Panc1 (cell line): ENCODE measurements at places on chromosomes 5 and 9. TPM values are rescaled to one million over a fixed set of nuclear protein-coding genes. Genes with fewer than 3 reads are reported as not detected.

- no peak overlapping the region for H3K4me3 ChIP-seq
- no peaks in the 10 kb centered on the region for H3K36me3 ChIP-seq
- no peaks in the 10 kb centered on the region for H3K27me3 ChIP-seq
- 0 out of 2 replicates have a peak overlapping the region, but pooled peaks have one; percentile 44 for H3K27ac ChIP-seq
- no peak for DNase-seq
- H3K4me1 ChIP-seq: peaks cover 48% of the 10 kb centered on the region
These were observed 53.4 kb downstream of the SLC22A5 start for GRCh38 chr5:132422720-132423437.

The DDX4 gene
- not detected for total RNA-seq

The SLC25A2 gene
- 0.28 TPM for total RNA-seq

DNA sequence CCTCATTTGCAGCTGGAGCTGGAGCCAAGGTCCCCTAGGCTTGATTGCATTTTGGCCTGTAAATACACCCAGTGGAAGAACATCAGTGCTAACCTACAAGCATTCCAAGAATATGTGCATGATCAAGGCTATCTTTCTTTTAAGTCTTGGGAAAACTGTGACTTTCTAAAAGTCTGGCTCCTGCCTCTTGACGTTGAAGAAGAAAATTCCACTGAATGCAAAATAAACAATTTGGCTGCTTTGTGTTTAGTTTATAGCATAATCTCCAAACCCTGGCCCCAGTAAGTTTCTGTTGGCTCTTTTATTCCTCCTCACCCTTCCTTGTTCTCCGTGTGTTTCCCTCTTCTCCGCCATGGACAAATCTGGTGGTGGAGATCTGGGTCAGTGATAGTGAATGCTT is 109.3 kb upstream of the TLE1 start:
- no peak overlapping the region for H3K4me3 ChIP-seq
- no peaks in the 10 kb centered on the region for H3K27me3 ChIP-seq
- H3K4me1 ChIP-seq: no peaks in the 10 kb centered on the region
- no peak for DNase-seq
- H3K27ac ChIP-seq: no peak overlapping the region
- no peaks in the 10 kb centered on the region for H3K36me3 ChIP-seq

DNA sequence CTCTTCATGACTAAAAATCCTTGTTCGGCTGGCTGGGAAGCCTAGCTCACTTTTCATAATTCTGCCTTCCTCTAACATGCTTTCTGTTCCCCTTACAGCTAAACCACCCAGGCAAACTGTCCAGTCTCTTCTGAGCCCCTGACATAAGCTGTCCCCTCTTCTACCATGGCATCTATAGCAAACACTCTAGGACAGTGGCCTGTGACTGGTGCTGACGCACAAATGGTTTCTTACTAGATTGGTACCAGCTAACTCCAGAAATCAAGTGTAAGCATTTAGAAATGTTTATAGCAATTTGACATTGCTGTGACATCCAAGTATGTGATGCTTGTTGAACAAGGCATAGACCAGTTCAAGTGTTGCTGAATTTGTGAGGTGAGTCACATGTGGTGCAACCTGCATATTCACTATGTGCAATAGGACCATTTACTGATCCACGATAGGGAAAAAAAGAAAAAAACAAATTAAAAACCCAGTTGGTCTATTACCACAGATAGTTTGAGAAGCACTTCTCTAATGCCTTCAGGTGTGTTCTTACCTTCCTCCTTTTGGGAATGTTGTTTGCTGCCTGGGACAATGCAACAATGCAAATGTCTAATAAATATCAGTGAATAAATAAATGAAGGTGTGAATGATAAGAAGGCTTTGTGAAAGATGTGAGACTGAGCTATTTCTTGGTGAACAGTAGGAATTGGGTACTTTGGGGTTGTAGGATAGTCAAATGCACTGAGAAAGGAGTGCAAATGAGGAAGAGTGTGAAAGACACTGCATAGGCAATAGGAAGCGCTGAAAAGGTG is 22.4 kb downstream of the ELOVL7 start:
- DNase-seq: no peak
- no peaks in the 10 kb centered on the region for H3K36me3 ChIP-seq
- no peak overlapping the region for H3K4me3 ChIP-seq
- H3K27ac ChIP-seq: no peak overlapping the region
- no peaks in the 10 kb centered on the region for H3K27me3 ChIP-seq

The BAAT gene
- total RNA-seq: 0.08 TPM

The GALNT12 gene
- total RNA-seq: 3.3 TPM

DNA sequence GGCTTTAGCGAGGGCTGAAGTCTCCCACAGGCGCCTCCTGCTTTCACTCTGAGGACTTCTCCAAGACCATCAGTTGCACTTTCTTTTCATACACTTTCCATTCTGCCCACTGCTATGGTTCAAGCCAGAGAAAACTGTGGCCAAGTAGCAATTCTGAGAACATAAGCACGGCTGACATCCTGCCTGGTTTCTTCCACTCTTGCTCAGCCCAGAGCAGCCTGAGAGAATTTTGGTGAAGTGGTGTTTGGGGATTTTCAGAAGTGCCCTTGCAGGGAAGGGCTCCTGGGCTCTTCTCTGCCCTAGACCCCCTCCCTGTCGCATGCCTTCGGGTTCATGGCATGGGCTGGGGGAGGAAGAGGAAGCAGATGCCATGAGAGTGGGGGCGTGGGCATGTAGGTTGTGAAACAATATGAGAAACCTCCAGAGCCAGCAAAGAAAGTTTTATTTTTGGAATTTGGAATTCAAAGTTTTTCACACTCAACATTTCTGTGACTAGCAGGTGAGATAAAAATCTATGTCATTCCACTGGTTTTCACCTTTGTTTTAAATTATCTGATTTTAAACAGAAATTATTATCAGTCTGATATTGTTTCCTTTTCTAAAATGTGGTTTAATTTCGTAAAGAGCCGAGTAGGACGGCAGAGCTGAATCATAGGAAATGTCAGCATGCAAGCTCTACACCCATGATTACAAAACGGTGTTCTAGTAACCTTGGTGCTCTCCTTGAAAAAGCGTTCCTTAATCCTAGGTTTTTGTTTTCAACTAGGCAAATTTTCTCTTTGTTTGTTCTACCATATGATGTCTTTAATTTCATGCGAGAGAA is 27.8 kb upstream of the TNFSF8 start:
- H3K27me3 ChIP-seq: no peaks in the 10 kb centered on the region
- H3K4me1 ChIP-seq: no peaks in the 10 kb centered on the region
- no peak overlapping the region for H3K4me3 ChIP-seq
- no peak for DNase-seq

GRCh38 chr5:136905571-136905970 is 540.2 kb upstream of the TRPC7 start:
- H3K36me3 ChIP-seq: no peaks in the 10 kb centered on the region
- no peak for DNase-seq
- H3K4me1 ChIP-seq: no peaks in the 10 kb centered on the region

GRCh38 chr9:109329638-109330258 is 8.9 kb upstream of the EPB41L4B start:
- no peak overlapping the region for H3K27ac ChIP-seq
- no peaks in the 10 kb centered on the region for H3K27me3 ChIP-seq
- H3K4me3 ChIP-seq: no peak overlapping the region
- H3K4me1 ChIP-seq: no peaks in the 10 kb centered on the region
- no peak for DNase-seq

DNA sequence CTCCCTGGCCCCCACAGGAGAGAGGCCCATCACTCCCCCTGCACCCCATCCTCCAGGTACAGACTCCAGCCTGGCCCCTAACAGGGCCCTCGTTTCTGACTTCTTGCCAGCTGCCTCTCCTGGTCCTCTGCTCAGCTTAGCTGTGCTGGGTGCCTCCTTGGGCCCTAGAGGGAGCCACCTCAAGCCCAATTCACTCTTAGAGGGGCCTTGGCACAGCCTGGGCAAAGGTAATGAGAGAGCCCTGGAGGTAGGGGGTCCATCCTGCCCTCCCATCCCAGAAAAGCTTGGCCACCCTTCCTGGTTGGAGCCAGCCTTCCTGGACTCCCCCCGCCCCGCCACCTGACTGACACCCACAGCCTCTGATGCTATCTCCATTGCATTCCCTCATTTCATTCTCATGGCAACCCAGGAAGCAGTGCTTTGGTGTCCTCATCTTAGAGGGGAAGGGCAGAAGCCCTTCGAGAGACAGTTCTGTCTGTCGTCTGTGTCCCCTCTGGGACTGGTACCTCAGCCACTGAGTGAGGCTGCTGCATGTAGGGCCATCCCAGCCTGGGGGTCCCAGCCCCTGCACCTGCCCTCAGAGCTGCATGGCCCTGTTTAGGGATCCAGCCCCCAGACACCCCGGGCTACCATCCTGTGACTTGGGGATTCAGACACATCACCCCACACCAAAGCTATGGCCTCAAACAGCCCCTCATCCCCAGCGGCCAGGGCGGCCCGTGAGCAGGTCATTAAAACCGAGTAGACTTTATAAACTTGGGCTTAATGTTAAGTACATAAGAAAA is 95.5 kb downstream of the BARX1 start:
- H3K4me3 ChIP-seq: no peak overlapping the region
- no peaks in the 10 kb centered on the region for H3K4me1 ChIP-seq
- H3K27ac ChIP-seq: no peak overlapping the region
- no peak for DNase-seq
- no peaks in the 10 kb centered on the region; the same call in 1 of the 2 replicates for H3K27me3 ChIP-seq

DNA sequence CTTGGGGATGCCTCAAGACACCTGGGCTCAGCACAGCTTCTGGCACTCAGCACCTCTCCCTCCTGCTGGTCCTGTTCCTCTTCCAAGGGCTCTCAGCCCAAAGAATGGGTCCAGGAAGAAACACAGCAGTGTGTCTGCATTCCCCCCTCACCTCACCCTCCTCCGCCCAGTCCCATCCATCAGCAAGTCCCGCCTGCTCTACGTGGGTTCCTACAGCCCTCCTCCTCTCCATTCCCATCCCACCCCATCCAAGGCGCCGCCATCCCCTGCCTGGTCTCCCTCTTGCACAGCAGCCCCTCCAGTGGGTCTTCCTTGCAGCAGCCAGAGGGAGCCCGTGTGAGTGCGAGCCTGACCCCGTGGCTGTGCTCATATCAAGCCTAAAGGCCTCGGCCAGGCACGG is 52.3 kb upstream of the RPL26L1 start:
- no peak overlapping the region for H3K4me3 ChIP-seq
- peaks cover 61% of the 10 kb centered on the region for H3K4me1 ChIP-seq
- H3K27me3 ChIP-seq: no peaks in the 10 kb centered on the region
- DNase-seq: no peak

The ORM2 gene
- total RNA-seq: 0.77 TPM

- H3K27me3 ChIP-seq: no peaks in the 10 kb centered on the region
- H3K36me3 ChIP-seq: no peaks in the 10 kb centered on the region
- H3K4me1 ChIP-seq: no peaks in the 10 kb centered on the region
These were observed 9.5 kb upstream of the RPS23 start for GRCh38 chr5:82287625-82288024.

GRCh38 chr5:169942181-169942580 is 38.1 kb downstream of the INSYN2B start:
- H3K27me3 ChIP-seq: no peaks in the 10 kb centered on the region
- no peak overlapping the region for H3K4me3 ChIP-seq
- no peak for DNase-seq
- no peaks in the 10 kb centered on the region for H3K36me3 ChIP-seq

DNA sequence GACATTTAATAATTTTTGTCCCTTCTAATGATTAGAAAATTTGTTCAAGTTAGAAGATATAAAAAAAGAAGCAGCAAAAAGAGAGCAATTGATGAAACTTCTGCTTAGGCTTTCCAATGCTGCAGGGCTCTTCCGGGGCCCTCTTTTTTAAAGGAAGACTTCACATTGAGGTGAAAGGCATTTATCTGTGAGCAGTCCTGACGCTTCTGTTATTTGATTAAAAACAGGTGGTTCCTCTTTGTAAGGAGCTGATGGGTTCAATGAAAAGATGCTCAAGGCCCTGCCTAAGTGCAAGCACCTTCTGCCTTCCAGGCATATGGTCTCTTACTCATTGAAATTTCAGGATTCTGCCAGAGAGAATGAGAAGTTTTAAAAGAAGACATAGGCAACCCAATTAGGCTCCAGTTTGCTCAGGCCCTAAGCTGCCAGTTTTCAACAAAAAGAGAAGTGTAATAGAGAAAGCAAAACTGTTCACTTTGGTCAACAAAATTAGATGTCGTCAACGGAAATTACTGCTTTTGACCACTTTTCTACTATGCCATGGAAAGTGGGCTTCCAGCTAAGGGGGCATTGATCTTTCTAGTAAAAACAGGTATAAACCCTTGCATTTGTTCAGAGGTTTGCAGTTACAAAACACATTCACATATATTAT is 100.2 kb downstream of the INSYN2B start:
- no peaks in the 10 kb centered on the region for H3K36me3 ChIP-seq
- no peaks in the 10 kb centered on the region for H3K27me3 ChIP-seq
- no peak overlapping the region for H3K27ac ChIP-seq
- DNase-seq: no peak
- no peaks in the 10 kb centered on the region for H3K4me1 ChIP-seq
- H3K4me3 ChIP-seq: no peak overlapping the region

GRCh38 chr5:137621861-137622823 is 113.7 kb downstream of the KLHL3 start:
- no peak overlapping the region for H3K27ac ChIP-seq
- H3K27me3 ChIP-seq: no peaks in the 10 kb centered on the region
- H3K4me3 ChIP-seq: no peak overlapping the region
- DNase-seq: no peak
- no peaks in the 10 kb centered on the region for H3K36me3 ChIP-seq

GRCh38 chr9:126788046-126788445 is 16.8 kb upstream of the ZBTB43 start:
- H3K27me3 ChIP-seq: no peaks in the 10 kb centered on the region
- no peaks in the 10 kb centered on the region for H3K36me3 ChIP-seq
- H3K4me3 ChIP-seq: no peak overlapping the region

GRCh38 chr5:126341906-126342630 is 81.1 kb upstream of the GRAMD2B start:
- no peak overlapping the region for H3K27ac ChIP-seq
- H3K27me3 ChIP-seq: no peaks in the 10 kb centered on the region
- no peaks in the 10 kb centered on the region for H3K4me1 ChIP-seq
- no peaks in the 10 kb centered on the region for H3K36me3 ChIP-seq

- no peak overlapping the region for H3K27ac ChIP-seq
- DNase-seq: no peak
- H3K4me3 ChIP-seq: no peak overlapping the region
- H3K27me3 ChIP-seq: no peaks in the 10 kb centered on the region
- peaks cover 6% of the 10 kb centered on the region for H3K36me3 ChIP-seq
These were observed 61.8 kb upstream of the LRRTM2 start for GRCh38 chr5:138936968-138937345.

- no peak overlapping the region for H3K4me3 ChIP-seq
- no peaks in the 10 kb centered on the region for H3K27me3 ChIP-seq
- no peak overlapping the region for H3K27ac ChIP-seq
- H3K4me1 ChIP-seq: peaks cover 29% of the 10 kb centered on the region
- no peak for DNase-seq
- H3K36me3 ChIP-seq: peaks cover 10% of the 10 kb centered on the region; the same call in 1 of the 2 replicates
These were observed 2.8 kb downstream of the SRA1 start for GRCh38 chr5:140554454-140554853.

The SPATA31C1 gene
- not detected for total RNA-seq

The PTGES gene
- total RNA-seq: 1.1 TPM

GRCh38 chr9:31740705-31741104 is 643.7 kb upstream of the ACO1 start:
- no peaks in the 10 kb centered on the region for H3K4me1 ChIP-seq
- H3K27ac ChIP-seq: no peak overlapping the region
- H3K36me3 ChIP-seq: no peaks in the 10 kb centered on the region

- no peak overlapping the region for H3K4me3 ChIP-seq
- no peak for DNase-seq
- H3K27me3 ChIP-seq: no peaks in the 10 kb centered on the region
- H3K27ac ChIP-seq: no peak overlapping the region
These were observed 32.6 kb upstream of the TTLL11 start for GRCh38 chr9:122125509-122126330.
